ENCODE measurements at places on chromosomes 12 and 14.

DNA sequence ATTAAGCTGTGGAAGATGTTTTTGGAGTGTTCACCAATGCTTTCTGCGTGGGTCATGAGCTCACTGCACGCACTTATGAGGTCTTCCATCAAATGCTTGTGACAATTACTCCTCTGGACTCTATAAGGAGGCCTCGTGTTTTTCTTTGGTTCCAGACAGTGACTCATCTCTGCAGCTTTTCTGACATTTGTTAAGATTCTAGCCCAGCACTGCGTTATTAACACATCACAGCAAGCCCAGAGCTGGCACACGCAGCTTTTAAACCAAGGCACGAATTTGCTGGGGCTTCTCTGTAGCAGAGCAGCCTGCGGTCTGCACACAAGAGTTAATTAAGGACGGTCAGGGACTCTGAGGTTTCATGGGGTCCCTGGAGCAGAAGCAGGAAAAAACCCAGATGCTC is 16.9 kb downstream of the MEG3 start:
- DNase-seq = no peak

- peak; percentile 44 for DNase-seq
Measured at GRCh38 chr12:2959192-2959504, at the start of gene TEAD4. TEAD4 (plus strand) TSS chr12:2959397.

DNA sequence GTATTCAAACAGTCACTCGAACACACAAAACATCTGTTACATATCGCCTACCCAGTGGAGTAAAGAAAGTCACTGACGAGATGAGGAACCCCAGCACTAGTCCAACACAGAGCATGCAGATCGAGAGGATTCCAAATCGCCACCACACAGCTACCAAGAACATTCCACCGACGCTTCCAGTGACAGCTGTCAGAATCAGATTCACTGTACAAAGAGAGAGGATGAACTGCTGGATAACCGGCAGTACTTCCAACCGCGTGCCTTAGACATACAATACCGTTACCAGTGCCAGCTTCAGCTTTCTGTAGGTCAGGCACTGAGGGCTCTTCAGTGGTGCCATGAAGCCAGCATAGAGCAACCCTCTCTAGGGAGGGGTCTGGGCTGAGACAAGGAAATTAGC is 34.5 kb downstream of the TM7SF3 start:
- DNase-seq = no peak

DNA sequence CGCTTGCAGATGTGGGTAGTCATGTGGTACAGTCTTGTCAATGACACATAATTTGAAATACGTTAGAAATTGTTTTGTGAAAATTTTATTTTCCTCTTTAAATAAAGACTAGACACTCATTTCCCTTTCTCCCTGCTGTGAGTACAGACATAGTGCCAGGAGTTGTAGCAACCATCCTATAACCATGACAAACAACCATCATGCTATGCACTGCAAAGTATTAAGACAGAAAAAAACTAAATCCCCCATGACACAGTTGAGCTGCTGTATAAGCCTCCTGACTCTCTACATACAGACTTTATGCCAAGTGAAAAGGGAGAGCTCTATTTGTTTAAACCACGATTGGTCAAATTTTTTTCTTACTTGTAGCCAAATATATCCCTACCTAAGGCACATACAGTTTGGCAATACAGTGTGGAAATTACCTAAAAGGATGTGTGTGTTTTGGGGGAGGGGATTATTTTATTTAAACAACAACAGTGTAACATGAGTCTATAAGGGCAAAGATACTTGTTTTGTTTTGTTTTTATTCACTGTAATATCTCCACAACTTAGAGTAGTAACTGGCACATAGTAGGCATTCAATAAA is 45.0 kb upstream of the KRR1 start:
- DNase-seq = no peak

DNA sequence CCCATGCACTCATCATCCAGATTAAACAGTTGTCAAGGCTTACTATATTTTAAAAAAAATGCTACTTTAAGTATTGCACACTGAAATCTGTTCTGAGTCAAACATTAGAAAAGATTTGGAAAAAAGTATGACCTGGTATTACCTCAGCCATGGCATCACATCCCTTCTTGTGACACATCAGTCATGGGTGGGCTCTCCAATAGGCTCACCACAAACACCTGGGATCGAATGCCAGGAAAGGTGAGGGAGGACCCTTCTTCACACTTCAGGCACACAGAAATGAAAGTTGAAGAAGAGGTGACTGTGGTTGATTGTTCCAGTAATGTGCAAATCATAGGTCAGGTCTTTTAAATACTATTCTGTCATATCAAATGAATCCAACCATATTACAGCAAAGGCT is 36.6 kb upstream of the GZMB start:
- DNase-seq = no peak

DNA sequence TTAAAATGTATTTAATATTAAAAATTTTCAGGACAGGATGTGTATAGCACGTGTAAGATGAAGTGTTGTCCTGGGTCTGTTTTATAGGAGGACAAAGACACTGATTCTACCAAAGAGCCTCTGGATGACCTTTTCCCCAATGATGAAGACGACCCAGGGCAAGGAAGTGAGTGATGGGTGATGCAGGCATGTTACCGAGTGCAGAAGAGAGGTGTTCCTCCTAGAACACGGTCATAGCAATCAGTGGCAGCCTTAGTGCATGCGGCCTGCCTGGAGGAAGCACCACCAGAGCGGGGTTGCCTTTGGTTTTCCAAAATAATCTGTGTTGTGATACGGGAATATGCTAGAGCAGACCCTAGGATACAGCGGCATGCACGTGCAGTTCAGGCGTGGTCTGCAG is 33.0 kb downstream of the KLC1 start:
- DNase-seq = no peak

GRCh38 chr12:32918890-32919801 is 22.6 kb upstream of the PKP2 start:
- DNase-seq = peak; percentile 34

DNA sequence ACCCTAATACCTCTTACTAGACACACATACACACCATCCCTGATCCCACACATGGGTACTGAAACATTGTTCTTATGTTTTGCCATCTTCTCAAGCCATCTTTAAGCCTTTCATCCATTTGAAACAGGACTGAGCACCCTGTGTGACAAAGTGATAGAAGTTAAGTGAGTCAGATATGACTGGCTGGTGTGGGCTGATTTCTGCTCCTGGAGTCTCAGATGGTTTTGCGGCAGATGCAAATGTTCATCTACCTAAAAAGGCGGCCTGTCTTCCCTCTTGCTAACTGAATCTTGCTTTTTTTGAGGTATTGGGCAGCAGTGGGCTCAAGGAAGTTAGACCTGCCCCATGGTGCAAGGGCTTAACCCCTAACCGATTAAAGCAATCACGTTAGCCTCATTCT is 30.4 kb upstream of the PKP2 start:
- no peak for DNase-seq

DNA sequence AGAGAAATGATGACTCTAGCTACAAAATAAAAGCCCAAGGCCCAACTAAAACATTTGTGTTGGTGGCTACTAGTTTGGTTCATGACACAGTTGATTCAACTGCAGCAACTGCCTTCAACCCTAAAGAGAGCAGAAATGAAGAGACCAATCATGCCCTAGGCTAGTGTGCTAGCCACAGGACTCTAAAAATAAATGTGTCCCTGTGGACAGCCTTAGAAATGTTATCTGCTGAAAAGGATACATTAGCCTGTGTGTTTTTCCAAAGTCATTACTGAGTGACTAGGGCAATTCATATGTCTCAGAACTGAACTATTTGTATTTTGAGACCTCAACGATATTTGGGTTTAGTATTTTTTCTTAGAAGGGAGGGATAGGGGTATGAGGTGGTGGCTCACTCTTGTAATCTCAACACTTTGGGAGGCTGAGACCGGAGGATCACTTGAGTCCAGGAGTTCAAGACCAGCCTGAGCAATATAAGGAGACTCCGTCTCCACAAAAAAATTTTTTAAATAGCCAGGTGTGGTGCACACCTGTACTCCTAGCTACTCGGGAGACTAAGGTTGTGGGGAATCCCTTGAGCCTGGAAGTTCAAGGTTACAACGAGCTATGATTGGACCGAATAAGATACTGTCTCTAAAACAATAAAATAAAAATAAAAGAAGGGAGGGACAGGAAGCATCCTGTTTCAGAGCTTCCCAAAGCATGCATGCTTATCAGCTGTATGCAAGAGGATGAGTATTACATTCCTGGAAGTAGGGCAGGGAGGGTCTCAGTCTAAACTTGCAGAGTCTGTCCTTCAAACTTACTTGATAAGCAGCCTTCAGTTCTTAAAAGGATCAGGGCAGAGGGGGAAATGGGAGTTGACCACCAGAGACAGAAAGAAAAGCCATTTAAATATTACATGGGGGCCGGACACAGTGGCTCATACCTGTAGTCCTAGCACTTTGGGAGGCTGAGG is 29.6 kb upstream of the NAP1L1 start:
- no peak for DNase-seq

- peak; percentile 63 for DNase-seq
Measured at GRCh38 chr12:19739195-19739776, 300.0 kb downstream of the AEBP2 start.

GRCh38 chr14:52067873-52068614 is 815 bp downstream of the NID2 start:
- DNase-seq = peak; percentile 14

DNA sequence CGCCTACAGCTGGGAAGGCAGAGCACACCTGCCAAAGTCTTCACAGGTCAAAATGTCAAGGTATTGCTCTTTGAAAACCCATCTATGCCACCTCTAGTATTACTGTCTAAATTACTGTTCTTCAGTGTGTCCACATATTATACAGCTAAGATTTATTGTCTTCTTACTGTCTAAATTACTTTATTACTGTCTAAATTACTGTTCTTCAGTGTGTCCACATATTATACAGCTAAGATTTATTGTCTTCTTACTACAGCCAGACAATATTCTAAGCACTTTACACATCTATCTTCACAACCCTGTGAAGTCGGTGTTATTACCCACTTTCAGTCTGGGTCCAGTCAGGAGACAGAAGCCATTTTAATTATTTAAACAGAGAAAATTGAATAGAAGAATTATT is 173.9 kb downstream of the MYRFL start:
- DNase-seq = peak; percentile 93

Measured in NCI-H2081 (cell line).